ENCODE measurements at places on chromosomes 5 and 9. TPM values are rescaled to one million over a fixed set of nuclear protein-coding genes. Genes with fewer than 3 reads are reported as not detected.

GRCh38 chr5:159811712-159812111 is 104.6 kb upstream of the ADRA1B start:
- no peak overlapping the region for H3K27ac ChIP-seq
- no peaks in the 10 kb centered on the region for H3K4me1 ChIP-seq
- H3K4me3 ChIP-seq = no peak overlapping the region
- DNase-seq = no peak
- peaks cover 4% of the 10 kb centered on the region for H3K27me3 ChIP-seq

Gene LCN12
- total RNA-seq = 1.8 TPM

Gene BHMT2
- total RNA-seq = not detected

- H3K36me3 ChIP-seq = no peaks in the 10 kb centered on the region
- H3K27me3 ChIP-seq = peaks cover 44% of the 10 kb centered on the region
- H3K27ac ChIP-seq = no peak overlapping the region
- no peaks in the 10 kb centered on the region for H3K4me1 ChIP-seq
- no peak for DNase-seq
These were observed 30.1 kb upstream of the PDE8B start for GRCh38 chr5:77180167-77181081.

DNA sequence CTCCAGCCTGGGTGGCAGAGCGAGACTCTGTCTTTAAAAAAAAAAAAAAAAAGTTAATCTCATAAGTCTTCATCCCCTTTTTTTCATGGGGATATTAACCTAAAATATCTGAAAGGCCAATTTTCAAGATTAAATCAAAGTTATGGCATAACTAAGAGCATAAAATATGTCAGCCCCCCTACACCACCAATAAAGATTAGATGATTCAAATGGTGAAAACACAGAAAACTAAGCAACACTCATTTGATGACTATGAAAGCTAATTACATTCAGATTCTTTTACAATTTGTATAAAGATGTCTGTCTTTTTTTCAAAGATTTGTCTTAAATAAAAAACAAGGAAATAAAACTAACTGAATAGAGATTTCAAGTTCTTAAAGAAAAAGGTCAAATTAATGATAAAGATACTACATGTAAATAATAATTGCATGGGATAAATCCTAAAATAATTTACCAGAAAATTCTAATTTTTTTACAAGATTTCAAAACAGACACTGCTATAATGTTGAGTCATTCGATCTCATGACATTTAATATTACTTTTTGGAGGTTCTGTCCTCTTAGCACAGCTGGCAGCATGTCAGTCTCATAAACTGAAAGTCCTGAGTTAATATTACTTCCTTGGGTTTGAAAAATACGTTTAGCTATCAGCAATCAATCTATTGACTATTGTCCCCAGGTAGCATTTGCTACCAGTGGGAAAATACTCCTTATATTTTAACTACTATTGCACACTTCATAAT is 112.9 kb downstream of the KIAA0825 start:
- H3K27ac ChIP-seq = no peak overlapping the region
- H3K36me3 ChIP-seq = no peaks in the 10 kb centered on the region
- no peak overlapping the region for H3K4me3 ChIP-seq
- DNase-seq = no peak

DNA sequence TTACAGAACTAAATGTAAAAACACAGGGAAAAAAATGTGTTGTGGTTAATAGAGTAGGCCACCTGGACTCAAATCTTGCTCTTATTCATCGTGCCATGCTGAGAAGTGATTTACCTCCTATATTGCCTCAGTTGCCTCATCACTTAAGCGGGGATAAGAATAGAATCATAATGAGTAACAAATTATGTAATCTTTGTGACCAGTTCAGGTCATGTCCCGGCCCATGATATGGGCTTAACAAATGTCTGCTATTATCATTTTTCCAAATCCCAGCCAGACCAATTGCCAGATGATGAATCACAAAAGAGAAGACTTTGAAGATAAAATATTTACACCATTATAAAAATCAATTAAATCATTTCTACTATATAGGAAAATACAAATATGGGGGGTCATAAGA is 89.8 kb downstream of the CDH6 start:
- H3K4me3 ChIP-seq = no peak overlapping the region
- no peak overlapping the region for H3K27ac ChIP-seq
- no peaks in the 10 kb centered on the region for H3K4me1 ChIP-seq

Gene SLC4A9
- total RNA-seq = not detected

Gene FCN2
- total RNA-seq = not detected

DNA sequence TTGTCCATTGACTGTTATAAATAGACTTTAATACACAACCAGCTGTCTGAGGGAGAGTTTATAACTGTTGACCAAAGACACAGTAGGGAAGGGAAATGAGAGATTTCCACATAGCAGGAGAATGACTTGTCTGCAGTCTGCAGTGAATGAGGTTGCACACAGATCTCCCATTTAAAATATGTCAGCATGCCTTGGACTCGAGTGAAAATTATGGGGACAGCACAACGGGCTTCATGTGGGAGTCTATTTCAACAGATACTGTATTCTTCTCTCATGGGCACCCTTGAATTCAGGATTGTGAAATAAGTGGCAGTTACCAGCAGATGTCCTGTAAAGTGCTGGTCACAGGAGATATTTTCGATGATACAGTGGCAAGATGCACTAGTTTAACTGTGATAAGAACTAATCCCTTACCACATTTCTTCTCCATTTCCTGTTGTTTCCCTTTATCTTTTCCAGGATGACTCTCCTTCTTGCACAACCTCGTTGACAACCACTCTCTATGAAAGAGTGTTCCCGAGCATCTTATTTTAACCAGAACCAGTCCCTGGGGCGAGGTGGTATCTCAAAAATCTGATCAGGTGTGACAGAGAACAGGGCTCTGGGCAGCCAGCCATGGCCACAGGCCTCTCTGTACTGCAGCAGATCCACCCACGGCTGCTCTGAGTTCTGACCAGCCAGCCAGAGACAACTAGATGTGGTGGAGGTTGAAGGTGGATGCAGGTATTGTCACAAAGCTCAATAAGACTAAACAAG is 51.5 kb upstream of the MAP3K1 start:
- H3K4me1 ChIP-seq = peaks cover 4% of the 10 kb centered on the region
- no peak for DNase-seq
- H3K27ac ChIP-seq = no peak overlapping the region
- no peak overlapping the region for H3K4me3 ChIP-seq

Gene ZNF300
- 0.56 TPM for total RNA-seq

DNA sequence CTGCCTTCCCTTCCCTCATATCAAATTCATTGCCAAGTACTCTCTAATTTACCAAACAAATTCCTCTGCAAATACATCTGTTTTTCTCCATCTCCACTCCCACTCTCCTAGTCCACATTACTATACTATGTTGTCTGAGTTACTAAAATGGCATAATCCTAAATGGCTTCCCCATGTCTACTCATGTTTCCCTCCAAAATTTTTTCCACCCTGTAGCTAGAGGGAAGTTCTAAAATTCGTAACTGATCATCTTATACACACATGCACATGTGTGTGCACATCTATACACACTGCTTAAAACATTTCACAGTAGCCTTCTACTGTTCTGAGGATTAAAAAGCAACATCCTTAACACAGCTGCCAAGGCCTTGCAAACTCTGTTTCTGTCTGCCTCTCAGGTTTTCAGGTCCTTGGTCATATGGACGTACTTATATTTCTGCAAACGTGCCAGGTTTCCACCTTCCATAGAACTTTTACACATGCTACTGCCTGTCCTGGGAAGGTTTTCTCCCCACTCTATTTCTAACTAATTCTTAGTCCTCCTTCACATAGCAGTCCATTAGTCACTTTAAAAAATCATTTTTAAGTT is 140.6 kb downstream of the LURAP1L start:
- no peaks in the 10 kb centered on the region for H3K36me3 ChIP-seq
- H3K4me3 ChIP-seq = no peak overlapping the region
- no peaks in the 10 kb centered on the region for H3K4me1 ChIP-seq
- H3K27me3 ChIP-seq = no peaks in the 10 kb centered on the region
- no peak overlapping the region for H3K27ac ChIP-seq

GRCh38 chr5:126754609-126755008 is 22.3 kb upstream of the LMNB1 start:
- H3K27me3 ChIP-seq = no peaks in the 10 kb centered on the region
- no peak overlapping the region for H3K27ac ChIP-seq
- no peak overlapping the region for H3K4me3 ChIP-seq
- no peak for DNase-seq

DNA sequence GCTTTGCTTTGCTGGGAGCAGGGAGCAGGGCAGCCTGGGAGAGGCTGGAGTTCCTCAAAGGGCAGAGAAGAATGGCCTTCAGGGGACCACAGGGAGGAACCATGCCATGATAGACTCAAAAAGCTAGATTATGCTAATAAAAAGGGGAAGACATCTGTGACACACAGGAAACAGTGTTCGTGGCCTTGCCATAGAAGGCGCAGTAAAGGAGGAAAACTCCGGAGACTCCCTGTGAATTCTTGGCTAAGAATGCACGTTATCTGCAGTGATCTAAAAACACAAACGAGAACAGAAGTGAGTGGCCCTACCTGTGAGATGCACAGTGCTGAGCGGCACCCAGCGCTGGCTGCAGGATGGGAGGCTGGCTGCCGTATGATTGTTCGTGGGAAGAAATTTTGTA is 15.9 kb upstream of the LTC4S start:
- no peaks in the 10 kb centered on the region for H3K4me1 ChIP-seq
- DNase-seq = no peak
- no peaks in the 10 kb centered on the region for H3K27me3 ChIP-seq

Gene DPYSL3
- 0.16 TPM for total RNA-seq

Gene FANCC
- 18.7 TPM for total RNA-seq

Gene TRIM32
- 16.0 TPM for total RNA-seq

Gene DPP7
- 371 TPM for total RNA-seq

Gene LCP2
- total RNA-seq = 351 TPM

DNA sequence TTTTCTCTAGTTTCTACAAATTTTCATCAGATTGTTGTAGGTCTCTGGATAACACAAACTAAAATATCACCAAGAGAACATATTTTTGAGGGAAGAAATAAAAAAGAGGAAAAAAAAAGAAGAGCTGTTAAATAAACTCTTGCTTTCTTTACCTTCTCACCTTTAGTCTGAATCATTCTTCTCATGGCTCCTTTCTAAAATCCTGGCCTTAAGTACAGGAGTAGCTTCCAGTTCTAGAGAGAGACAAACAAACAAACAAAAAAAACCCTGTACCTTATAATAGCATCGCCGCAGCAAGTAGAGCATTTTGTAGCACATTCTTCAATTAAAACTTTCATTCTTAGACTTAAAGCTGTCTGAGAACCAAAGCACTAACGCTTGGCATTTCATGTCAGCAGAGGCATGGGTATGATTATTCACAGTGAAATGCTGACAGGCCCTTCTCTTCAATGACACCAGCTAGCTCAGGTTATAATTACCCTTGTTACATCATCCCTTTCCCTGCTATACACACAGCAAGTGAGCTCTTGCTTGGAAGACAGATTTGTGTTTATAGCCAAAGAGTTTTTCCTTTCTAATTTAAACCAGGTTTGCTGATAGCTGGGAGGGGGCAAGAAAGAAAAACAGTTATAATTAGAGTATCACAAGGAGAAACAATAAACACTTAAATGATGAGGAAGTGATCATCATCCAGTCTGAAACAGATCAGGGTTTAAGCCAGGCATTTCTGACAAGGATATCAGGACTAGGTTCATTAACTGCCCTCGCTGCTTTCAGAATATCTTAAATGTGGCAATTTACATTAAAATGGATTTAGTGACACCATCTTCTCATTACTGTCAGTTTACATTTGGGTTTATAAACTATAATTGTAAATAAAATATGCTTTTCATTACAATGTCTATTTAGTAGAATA is 510.9 kb upstream of the ZNF608 start:
- no peak overlapping the region for H3K4me3 ChIP-seq
- no peaks in the 10 kb centered on the region for H3K36me3 ChIP-seq
- H3K27me3 ChIP-seq = no peaks in the 10 kb centered on the region
- DNase-seq = no peak
- H3K4me1 ChIP-seq = no peaks in the 10 kb centered on the region
- no peak overlapping the region for H3K27ac ChIP-seq

Gene TMEM167A
- 96.2 TPM for total RNA-seq

DNA sequence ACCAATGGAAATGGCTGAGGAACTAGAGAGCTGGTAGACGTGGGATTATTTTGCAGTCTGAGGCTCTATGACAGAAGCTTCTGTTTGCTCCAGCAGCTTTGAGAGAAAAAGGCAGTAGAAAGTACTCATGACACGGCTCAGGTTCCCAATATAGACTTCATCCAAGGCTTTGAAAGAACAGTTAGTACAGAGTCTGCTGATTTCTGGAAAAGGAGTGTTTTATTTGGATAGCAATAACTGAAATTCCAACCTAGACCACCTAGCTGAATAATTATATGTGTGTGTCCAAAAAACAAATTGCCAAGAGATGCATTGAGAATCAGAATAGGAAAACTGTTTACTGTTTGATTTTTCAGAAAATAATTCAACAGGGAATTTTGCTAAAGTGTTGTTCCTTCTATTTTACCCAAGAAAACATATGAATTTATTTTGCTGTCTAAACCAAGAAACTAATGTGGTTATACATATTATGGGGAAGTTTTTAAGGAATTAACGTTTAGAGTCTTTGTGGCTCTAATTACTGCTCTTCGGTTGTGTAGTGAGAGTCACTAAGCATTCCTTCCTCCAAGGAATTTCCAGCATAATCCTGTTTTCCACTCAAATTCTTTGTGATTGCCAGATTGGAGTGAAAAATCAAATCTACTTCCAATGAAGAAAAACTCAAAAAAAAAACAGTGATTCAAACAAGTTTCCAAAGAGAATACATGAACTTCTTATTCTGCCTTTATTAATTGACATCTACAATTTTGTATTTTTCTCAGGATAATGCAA is 18.1 kb upstream of the MTX3 start:
- H3K27me3 ChIP-seq = no peaks in the 10 kb centered on the region
- no peak for DNase-seq
- no peaks in the 10 kb centered on the region for H3K4me1 ChIP-seq
- H3K36me3 ChIP-seq = no peaks in the 10 kb centered on the region

- no peak overlapping the region for H3K4me3 ChIP-seq
- H3K27me3 ChIP-seq = peaks cover 10% of the 10 kb centered on the region
- no peaks in the 10 kb centered on the region for H3K36me3 ChIP-seq
- no peaks in the 10 kb centered on the region for H3K4me1 ChIP-seq
- no peak for DNase-seq
These were observed 430.8 kb downstream of the ARHGEF28 start for GRCh38 chr5:74056789-74057164.

DNA sequence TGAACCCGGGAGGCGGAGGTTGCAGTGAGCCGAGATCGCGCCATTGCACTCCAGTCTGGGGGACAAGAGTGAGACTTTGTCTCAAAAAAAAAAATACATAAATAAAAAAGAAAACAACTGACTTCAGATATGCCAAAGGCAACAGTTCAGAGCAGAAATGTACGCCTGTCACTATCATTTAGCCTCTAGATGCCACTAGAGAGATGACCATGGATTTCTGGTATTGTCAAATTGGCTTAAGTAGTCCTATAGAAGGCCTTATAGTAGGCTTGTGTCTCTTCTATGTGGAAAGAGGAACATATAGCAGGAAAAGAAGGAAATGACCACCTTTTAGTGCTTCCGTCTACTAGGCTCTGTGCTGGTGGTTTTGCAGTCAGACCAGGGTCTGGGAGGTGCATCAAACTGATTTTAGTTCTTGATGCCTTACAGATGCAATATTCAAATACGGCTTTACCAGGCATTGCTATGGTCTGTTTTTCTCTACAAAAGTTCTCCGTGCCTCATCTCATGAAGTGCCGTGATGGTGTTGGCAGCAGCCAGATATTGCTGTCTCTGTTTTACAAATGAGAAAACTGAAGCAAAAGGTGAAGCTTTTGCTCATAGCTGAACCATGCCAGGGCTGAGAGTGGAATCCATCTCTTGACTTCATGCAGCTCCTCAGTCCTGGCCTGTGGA is 17.2 kb downstream of the AGXT2 start:
- DNase-seq = no peak
- H3K27ac ChIP-seq = no peak overlapping the region
- H3K4me1 ChIP-seq = no peaks in the 10 kb centered on the region
- peaks cover 17% of the 10 kb centered on the region for H3K27me3 ChIP-seq
- H3K36me3 ChIP-seq = peaks cover 1% of the 10 kb centered on the region
- no peak overlapping the region for H3K4me3 ChIP-seq
